Activated CD4-positive, alpha-beta T cell treated with anti-CD3 and anti-CD28 coated beads for 1 hour (primary cell): ENCODE measurements at places on chromosomes 16 and 17.

GRCh38 chr17:76940295-76940694 is 72.1 kb downstream of the MGAT5B start:
- DNase-seq: no peak

DNA sequence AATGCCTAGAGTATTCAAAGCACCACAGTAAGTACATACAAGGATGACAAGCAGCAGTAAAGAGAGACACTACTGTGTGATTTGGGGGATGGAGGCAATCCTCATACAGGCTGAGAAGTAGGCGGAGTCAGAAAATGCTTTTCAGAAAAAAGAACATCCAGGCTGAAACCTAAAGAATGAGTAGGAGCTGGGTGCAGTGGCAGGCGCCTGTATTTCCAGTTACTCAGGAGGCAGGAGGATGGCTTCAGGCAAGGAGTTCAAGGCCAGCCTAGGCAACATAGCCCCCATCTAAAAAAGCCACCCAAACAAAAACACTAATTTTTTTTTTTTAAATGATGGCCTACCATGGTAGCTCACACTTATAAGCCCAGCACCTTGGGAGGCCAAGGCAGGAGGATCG is 10.3 kb downstream of the KANSL1 start:
- no peak for DNase-seq

- DNase-seq: no peak
Observed at GRCh38 chr17:9363440-9364350, 211.9 kb downstream of the STX8 start.

DNA sequence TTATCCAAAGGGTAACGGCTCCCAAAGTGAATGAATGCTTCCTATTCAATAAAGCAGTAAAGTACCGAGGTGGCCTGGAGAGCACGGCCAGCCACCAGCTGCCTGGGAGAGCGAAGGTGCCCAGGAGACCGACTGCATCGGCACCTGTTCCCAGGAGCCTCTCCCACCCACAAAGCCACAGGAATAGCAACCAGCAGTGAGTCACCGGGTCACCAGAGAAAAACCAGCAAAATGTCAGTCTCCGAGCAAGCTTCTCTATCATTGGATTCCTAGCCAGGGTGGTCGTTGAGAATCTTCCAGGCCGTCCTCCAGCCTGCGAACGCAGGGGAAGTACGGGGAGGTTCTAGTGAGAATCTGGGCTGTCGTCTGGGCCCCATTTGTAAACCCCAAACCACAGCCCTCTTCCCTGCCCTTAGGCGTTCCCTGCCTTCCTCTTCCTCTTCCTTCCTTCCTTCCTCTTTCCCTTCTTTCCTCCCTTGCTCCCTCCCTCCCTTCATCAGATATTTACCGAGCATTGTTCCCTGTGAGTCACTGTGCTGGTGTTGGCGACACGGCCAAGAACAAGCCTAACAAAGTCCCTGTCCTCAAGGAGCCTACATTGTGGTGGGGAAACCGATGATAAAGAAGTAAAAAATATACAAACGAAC is 114.6 kb downstream of the SLC39A11 start:
- DNase-seq: no peak

DNA sequence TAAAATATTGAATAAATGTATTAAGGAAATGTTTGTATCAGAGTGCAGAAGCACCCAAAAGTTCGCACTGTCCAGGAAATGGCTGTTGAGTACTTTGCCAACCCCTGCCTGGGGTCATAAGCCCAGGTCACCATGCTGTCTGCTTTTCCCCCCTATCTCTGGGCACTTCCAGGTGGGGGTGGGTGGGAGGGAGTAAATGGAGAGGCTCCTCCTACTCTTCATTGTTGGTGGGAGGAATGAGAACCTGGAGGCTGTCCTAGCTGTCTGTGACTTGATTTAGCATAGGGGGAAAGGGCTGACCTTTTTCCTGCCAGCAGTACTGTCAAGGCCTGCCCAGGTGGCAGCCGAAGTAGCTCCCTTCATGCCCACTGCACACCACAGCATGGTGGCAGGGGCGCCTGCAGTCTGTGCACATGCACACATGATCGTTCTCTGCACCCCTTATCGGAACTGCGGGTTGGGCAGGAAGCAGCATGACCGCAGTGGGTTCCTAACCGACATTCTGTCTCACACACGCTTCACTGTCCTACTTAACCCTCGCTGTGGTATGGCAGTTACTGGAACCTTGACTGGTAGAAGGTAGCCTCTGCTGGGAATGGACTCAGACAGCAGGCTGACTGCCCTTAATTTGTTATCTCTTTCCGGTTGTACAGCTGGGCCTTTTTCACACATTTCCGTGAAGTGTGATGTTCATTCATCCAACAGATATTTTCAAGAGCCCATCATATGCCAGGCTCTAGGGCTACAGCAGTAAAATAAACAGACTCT is 41.5 kb downstream of the LDHD start:
- DNase-seq: peak; percentile 66

- DNase-seq: no peak
Observed at GRCh38 chr16:67248401-67249177, at the start of gene SLC9A5. Gene SLC9A5, plus strand, starts transcription at chr16:67248979. Its CDS starts 36 bp downstream, at chr16:67249015.

DNA sequence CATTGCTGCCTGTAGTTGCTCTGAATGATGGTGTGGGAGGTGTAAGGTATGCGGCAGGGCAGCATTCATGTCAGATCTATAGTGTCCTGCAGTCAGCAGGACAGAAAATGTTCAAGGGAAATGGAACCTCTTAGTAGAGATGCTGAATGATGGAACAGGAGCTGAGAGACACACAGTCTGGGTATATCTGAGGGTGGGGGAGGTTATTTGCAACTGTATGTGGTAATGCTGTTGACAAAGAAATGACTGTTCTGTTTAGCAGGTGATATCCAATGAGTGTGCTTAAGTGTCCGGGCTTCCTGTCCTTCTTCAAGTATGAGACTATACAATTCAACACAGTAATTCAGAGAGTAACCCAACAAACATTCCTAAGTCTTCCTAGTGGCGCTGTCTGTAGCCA is 46.6 kb downstream of the STH start:
- no peak for DNase-seq

DNA sequence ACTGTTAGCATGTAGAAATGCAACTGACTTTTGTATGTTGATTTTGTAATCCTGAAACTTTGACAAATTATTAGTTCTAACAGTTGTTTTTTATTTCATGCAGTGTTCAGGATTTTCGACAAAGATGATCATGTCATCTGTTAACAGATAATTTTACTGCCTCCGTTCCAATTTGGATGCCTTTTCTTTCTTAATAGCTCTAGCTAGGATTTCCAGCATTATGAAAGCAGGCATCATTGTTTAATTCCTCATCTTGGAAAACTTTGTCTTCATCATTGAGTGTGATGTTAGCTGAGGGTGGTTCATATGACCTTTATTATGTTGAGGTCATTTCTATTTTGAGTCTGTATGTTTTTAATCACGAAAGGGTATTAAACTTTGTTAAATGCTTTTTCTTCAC is 31.9 kb downstream of the RMI2 start:
- DNase-seq: no peak

- no peak for DNase-seq
Observed at GRCh38 chr17:66290101-66290722, 12.2 kb upstream of the PRKCA start.

DNA sequence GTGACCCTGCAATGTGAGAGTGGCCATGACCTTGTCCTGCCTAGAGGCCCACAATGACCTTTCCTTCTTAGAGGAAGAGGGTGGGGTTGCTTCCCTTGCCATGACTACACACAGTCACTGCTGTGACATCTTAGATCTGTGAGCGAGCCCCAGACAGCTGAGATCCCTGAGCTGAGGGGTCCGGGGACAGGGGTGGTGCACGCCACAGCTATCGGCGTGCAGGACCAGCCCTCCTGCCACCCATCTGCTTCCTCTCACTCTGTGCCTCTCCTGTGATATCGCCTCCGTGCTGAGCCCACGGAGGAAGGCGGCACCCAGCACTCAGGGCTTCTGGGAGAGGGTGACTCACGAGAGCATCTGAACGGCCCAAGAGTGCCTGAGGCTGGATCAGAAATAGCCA is 35.2 kb downstream of the KIAA0513 start:
- DNase-seq: no peak

- no peak for DNase-seq
Observed at GRCh38 chr16:53519417-53520091, 16.5 kb upstream of the AKTIP start.

DNA sequence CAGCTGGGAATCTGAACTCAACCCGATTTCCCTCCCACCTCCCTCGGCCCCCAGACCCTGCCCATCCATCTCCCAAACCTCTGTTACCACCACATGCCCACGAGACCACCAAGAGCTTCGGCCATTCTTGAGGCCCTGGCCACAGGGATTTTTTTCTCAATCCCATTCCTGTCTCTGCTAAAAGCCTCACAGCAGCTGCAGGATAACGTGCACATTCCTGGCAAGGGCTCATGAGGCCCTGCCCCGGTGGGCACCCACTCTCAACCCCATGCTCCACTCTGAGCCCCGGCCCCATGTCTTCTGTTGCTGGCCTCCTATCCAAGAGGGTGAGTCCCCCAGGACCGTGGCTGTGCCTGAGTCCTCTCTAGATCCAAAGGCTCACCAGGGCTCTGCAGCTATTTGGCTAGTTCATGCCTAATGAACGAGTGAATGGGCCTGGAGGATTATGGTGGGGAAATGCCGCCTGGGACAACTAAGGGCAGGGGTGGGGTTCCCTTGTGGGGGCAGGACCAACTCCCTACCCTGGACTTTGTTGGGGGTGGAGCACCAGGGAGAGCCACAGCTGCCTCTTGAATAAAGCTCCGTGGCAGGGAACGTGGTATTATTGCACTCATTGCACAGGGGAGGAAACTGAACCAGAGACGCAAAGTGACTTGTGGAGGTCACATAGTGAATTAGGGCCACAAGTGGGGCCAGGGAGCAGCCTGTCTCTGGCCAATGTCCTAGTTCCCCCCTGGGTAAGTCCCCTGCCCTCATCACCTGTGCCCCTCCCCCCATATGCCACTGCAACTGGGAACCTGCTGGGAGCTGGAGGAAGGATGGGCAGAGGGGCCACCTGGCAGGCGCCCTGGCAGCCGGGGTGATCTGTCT is 113.8 kb upstream of the SMURF2 start:
- DNase-seq: no peak

- no peak for DNase-seq
Observed at GRCh38 chr17:61161615-61162134, 238.0 kb upstream of the TBX2 start.

DNA sequence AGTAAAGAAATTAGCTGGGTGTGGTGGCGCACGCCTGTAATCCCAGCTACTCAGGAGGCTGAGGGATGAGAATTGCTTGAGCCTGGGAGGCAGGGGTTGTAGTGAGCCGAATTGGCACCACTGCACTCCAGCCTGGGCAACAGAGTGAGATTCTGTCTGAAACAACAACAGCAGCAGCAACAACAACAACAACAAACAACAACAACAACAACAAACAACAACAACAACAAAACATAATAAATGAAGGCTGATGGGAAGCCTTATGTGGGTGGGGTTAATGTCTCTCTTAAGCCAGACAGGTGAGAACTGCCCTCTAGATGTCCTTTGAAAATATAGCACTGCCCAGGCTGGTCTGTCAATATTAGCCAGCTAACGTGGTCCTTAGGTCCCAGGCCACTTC is 107.3 kb downstream of the MSI2 start:
- DNase-seq: no peak

DNA sequence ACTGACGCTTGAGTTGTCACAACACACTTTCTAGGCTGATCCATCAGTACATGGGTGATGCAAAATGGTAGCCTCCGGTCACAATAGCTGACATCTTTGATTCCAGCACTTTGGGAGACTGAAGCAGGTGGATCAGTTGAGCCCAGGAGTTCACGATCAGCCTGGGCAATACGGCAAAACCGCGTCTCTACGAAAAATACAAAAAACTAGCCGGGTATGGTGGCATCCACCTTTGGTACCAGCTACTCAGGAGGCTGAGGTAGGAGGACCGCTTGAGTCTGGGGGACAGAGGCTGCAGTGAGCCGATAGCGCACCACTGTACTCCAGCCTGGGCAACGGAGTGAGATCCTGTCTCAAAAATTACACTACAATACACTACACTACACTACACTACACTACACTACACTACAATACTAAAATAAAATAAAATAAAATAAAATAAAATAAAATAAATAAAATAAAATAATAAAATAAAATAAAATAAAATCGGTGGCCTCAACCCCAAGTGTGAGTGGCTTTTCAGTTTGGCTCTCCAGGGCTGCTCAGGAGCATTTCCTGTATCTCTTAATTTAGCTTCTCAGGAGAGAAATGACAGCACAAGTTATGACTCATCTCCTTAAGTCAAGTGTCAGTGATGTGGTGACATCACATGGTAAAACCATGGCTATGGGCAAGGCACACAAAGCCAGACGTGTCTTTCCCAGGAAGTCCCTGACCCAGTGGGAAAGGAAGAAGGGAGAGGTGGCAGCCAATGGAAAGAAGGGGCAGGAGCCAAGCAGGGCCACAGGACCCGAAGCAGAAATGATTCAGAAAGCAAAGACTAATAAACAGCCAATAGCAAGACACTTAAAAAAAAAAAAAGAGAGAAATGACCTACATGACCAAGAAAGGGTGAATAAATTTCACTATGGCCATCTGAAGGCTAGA is 75.3 kb upstream of the TBC1D3K start:
- DNase-seq: no peak

DNA sequence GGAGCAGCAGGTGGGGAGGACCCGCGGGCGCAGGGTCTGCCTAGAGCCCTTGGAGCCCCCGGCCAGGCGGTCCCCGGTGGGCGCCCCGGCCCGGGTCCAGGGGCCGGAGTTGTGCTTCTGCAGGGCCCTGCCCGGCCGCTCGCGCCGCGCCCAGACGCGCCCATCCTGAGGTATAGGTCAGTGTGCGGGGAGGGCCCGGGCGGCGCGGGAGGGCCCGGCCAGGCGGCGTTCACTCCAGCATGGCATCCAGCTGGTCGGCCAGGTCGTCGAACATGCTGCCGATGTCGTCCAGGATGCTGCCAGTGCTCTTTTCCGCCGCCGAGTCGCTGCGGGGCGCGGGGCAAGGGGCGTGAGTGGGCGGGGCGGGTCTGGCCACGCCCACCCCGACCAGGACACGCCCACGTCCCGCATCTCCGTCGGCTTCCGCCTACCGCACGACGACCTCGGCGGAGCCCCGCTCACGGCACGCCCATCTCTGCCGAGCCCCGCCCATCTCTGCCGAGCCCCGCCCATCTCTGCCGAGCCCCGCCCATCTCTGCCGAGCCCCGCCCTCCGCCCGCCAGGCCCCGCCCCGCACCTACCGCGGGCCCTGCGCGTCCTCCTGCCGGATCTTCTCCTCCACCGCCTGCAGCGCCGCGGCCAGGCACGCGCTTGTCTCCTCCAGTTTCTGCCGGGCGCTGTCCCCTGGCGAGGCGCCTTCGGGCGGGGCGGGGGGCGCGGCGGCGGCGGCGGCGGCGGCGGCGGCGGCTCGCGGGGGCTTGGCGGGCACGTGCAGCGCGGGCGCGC is 17.9 kb downstream of the CASKIN1 start:
- no peak for DNase-seq

GRCh38 chr16:61891460-61891859 is 144.8 kb downstream of the CDH8 start:
- no peak for DNase-seq

DNA sequence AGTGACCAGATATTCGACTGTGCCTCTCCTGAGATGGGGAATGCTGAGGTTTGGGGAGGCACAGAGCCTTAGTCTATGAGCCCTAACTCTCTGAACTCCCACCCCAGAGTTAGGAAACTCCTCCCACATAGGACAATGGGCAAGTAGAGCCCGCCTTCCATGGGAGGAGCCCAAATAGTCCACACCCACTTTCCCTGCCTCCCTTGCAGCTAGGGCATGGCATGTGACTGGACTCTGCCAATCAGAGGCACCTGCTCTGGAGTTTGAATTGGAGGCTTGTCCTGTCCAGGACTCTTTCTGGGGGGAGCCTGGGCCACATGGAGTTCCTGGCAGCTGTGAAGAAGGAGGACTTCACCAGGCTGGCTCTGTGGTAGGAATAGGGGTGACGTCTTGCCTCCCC is 48.4 kb downstream of the SOCS1 start:
- DNase-seq: no peak

- peak; percentile 25 for DNase-seq
Observed at GRCh38 chr16:23836404-23837311, 875 bp downstream of the PRKCB start.
